ENCODE measurements at places on chromosomes 4 and X. TPM values are rescaled to one million over a fixed set of nuclear protein-coding genes. Genes with fewer than 3 reads are reported as not detected.

C1QTNF7 gene
- total RNA-seq: not detected

APELA gene
- 24.9 TPM for total RNA-seq

KLF8 gene
- 0.50 TPM for total RNA-seq

UGT2B10 gene
- not detected for total RNA-seq

FREM3 gene
- total RNA-seq: not detected

VSIG4 gene
- not detected for total RNA-seq

GRCh38 chrX:51891821-51892551 is 1.4 kb upstream of the MAGED1 start:
- no peak overlapping the region for H3K27ac ChIP-seq
- H3K36me3 ChIP-seq: peaks cover 19% of the 10 kb centered on the region
- peaks cover 14% of the 10 kb centered on the region for H3K4me1 ChIP-seq
- no peak overlapping the region for H3K4me3 ChIP-seq
- peak; percentile 41 for DNase-seq

- no peaks in the 10 kb centered on the region for H3K27me3 ChIP-seq
- H3K36me3 ChIP-seq: peaks cover 7% of the 10 kb centered on the region
- no peak overlapping the region for H3K27ac ChIP-seq
- H3K4me3 ChIP-seq: no peak overlapping the region
These were observed 8.7 kb upstream of the TADA2B start for GRCh38 chr4:7034262-7035081.

DNA sequence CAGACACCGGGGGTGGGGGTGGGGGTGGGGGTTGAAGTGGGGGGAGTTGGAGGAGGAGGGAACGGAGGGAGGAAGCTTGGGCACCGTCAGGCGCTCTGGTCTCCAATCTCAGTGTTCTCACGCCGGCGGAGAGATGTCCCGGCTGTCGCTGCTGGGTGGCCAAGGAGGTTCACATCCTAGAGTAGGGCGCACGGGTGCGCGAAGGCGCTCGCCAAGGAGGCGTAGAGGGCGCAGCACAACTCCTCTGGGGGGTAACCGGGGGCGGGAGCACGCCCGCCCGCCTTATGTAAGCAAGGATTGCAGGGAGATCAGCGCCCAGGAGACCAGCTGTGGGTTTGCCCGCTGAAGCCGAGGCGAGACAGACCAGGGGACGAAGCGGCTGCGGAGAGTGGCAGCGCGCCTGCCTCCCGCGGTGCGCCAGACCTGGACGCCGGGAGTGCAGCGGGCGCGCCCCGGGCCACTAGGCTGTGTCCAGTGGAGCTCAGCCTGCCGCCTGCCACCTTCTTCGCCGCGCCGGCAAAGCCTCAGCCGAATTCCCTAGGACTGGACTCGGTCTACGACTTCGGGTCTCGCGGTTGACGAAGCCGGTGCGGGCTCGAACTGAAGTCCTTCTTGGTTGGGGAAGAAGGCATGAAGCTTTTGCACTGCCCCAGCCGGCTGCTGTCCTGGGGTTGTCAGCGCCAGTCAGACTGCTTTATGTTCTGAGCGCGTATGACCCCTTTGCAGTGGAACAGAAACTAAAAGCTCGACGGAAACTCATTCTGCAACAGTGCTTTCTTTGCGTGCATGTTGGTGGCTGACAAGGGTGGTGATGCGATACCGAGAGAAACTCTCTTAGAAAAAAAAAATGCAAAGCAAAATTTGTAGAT is 707 bp upstream of the UNC5C start:
- no peaks in the 10 kb centered on the region for H3K36me3 ChIP-seq
- peak overlapping the region; percentile 45 for H3K4me3 ChIP-seq
- peaks cover 17% of the 10 kb centered on the region for H3K4me1 ChIP-seq
- peak; percentile 47 for DNase-seq

DNA sequence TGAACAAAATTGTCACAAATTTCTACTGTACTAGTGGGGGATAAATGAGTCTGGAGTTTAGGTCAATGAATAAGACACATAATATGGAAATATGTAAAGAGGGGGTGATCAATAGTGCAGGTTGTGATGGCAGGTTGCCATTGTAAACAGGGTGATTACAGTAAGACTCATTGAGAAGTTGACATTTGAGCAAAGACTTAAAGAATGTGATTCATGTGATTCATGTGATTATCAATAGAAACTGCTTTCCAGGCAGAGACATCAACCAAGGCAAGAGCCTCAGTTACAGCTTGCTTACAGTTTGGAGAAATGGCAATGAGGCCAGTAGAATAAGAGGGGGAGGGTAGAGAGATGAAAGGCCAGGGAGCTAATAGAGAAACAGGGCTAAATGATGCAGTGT is 45.8 kb upstream of the GIMD1 start:
- no peaks in the 10 kb centered on the region for H3K4me1 ChIP-seq
- no peaks in the 10 kb centered on the region for H3K27me3 ChIP-seq
- no peaks in the 10 kb centered on the region for H3K36me3 ChIP-seq
- no peak overlapping the region for H3K27ac ChIP-seq

GRCh38 chr4:186537843-186538521 is 17.4 kb downstream of the MTNR1A start:
- H3K36me3 ChIP-seq: no peaks in the 10 kb centered on the region
- H3K4me3 ChIP-seq: no peak overlapping the region
- H3K4me1 ChIP-seq: no peaks in the 10 kb centered on the region
- H3K27me3 ChIP-seq: no peaks in the 10 kb centered on the region

DNA sequence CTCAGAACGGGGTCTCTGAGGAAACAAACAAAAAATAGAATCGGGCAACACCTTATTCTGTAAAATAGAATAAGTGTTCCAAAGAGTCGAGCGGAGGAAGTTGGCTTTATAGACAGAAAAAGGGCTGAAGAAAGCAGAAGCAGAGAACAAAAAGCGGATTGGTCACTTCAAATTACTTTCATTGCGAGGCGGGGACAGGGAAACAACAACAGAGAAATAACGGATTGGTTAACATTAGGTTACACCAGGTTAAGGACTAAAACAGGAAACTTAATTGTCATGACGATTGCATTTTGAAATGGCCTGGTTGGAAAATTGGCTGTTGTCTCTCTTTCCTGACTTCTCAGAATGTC is 433 bp upstream of the COQ2 start:
- no peaks in the 10 kb centered on the region for H3K36me3 ChIP-seq
- peaks cover 18% of the 10 kb centered on the region for H3K4me1 ChIP-seq
- peak overlapping the region; percentile 81 for H3K4me3 ChIP-seq
- H3K27ac ChIP-seq: peak overlapping the region; percentile 98
- no peaks in the 10 kb centered on the region for H3K27me3 ChIP-seq
- DNase-seq: no peak

DNA sequence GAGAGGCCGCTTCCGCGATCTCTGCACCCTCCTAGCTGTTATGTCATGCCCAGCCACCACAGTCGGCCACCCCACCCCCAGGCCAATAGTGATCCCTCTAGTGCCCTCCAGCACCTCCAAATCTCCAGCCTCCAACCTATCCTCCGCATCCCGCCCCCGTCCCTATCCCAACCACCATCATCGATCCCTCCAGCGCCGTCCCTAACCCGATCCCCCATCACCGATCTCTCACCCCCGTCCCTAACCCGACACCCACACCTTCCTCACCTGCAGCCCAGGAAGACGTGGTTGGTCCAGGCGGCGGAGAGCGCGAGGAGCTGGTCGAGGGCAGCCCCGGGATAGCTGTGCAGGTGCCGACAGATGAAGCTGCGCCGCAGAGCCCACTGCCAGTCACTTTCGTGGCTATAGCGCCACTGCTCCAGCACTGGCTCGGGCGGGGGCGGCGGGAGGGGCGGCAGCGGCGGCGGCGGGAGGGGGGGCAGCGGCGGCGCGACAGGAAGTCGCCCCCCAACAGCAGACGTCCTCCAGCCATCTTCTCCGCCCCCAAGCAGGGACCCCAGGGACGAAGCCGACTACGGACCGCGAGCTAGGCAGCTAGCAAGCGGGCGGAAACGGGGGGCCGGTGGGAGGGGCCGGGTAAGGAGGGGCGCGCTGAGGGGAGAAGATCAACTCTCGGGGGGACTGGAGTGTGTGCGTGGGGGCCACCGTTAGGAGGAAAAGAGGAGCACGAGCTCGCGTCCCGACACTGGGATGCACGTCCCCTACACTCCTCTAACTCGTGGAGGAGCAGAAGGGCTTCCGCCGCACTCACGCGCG is 552 bp downstream of the NKRF start:
- no peaks in the 10 kb centered on the region for H3K27me3 ChIP-seq
- 0 out of 2 replicates have a peak, but pooled peaks cover 5% of the 10 kb centered on the region for H3K4me1 ChIP-seq
- DNase-seq: peak; percentile 33
- H3K36me3 ChIP-seq: peaks cover 2% of the 10 kb centered on the region
- H3K27ac ChIP-seq: peak overlapping the region; percentile 73

DNA sequence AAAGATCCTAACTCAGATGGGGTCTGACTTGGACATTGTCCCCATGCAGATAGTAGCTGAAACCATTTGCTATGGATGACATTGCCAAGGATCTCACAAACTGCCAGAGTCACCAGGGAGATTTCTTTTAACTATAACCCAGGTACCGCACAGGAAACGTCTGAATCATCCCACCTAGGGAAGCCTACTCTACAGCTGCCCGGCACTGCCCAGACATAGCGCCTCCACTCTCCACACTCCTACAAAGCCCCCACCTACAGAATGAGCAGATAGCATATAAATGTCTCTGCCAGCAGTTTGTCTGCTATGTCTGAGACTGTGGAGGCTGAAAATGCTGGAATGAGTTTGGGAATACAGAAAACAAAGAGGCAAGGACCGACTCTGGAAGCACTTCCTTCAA is 32.3 kb downstream of the TRIM61 start:
- H3K27ac ChIP-seq: no peak overlapping the region
- no peaks in the 10 kb centered on the region for H3K36me3 ChIP-seq
- no peaks in the 10 kb centered on the region for H3K27me3 ChIP-seq
- DNase-seq: no peak
- peaks cover 5% of the 10 kb centered on the region for H3K4me1 ChIP-seq

DNA sequence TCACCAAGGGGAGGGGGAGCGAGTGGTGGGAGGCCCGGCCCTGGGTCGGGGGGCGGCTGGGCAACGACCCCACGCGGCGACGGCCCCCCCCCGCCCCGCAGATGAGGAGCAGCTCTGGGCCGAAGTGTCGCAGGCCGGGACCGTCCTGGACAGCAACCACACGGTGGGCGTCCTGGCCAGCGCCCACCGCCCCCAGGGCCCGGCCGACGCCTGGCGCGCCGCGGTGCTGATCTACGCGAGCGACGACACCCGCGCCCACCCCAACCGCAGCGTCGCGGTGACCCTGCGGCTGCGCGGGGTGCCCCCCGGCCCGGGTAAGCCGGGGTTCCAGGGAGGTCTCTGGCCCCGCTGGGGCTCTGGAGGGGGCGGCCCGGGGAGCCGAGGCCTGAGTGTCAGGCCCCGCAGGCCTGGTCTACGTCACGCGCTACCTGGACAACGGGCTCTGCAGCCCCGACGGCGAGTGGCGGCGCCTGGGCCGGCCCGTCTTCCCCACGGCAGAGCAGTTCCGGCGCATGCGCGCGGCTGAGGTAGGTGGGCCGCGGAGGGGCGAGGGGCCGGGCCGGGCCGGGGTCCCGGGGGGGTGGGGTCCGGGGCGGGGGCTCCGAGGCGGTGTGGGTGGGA is 8.7 kb upstream of the FGFRL1 start:
- H3K27ac ChIP-seq: no peak overlapping the region
- no peaks in the 10 kb centered on the region for H3K4me1 ChIP-seq
- H3K27me3 ChIP-seq: peaks cover 14% of the 10 kb centered on the region
- no peak overlapping the region for H3K4me3 ChIP-seq
- no peak for DNase-seq

GRCh38 chr4:101306225-101306624 is 41.1 kb downstream of the PPP3CA start:
- no peaks in the 10 kb centered on the region for H3K27me3 ChIP-seq
- no peak overlapping the region for H3K4me3 ChIP-seq
- no peak overlapping the region for H3K27ac ChIP-seq
- DNase-seq: no peak
- peaks cover 32% of the 10 kb centered on the region for H3K4me1 ChIP-seq

GRCh38 chr4:4784379-4784778 is 75.1 kb upstream of the MSX1 start:
- H3K4me1 ChIP-seq: no peaks in the 10 kb centered on the region
- H3K27me3 ChIP-seq: no peaks in the 10 kb centered on the region

DNA sequence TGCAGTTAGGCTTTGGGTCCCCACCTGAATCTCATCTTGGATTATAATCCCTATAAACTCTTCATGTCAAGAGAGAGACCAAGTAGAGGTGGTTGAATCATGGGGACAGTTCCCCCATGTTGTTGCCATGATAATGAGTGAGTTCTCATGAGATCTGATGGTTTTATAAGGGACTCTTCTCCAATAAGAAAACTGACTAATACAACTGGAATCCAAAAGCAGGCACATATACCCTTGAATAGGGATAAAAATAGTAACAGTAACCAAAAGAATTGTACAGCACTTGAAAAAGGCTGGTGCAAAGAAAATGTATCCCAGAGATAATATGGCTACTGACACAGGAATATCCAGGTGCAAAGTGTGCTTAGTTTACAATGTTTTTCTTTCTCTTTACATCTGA is 351.5 kb upstream of the MAD2L1 start:
- no peak overlapping the region for H3K27ac ChIP-seq
- H3K36me3 ChIP-seq: no peaks in the 10 kb centered on the region
- no peak for DNase-seq
- no peaks in the 10 kb centered on the region for H3K4me1 ChIP-seq

DNA sequence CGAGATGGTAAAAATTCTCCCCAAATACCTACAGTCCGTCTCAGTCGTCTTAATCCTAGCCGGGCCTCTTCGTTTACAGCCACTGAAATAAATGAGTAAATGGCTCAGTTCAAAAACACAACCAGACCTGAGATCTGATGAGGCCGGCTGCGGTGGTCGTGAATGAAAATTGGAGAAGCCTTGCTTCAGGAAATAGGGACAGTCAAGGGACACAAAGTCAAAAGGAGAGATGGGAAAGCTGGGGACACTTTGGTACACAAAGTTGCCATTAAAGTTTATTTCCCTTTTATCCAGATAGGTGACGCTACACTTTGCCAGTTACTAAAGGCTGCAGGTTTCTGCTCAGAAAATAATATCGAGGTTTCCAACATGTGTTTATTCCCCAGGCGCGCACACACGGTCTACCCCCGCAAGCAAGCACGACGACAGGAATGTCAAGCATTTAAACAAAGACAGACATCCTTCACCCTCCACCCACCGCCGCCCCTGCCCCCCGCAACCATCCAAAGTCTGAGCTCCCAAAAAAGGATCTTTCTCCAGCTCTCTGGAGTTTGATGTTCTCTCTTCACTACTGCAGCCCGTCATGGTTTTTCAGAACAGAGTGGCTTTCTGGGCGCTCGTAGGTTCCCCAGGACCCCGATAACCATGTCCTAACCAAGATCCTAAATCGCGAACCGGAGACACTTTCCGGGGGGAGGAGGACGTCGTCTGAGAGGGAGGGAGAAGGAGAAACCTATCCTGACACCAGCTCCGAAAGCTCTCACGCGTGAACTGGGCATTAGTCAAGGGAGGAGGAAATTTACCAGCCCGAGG is 1.3 kb upstream of the PCDH7 start:
- H3K27me3 ChIP-seq: peaks cover 22% of the 10 kb centered on the region
- H3K4me3 ChIP-seq: no peak overlapping the region
- no peak for DNase-seq
- H3K36me3 ChIP-seq: no peaks in the 10 kb centered on the region
- H3K4me1 ChIP-seq: no peaks in the 10 kb centered on the region
- no peak overlapping the region for H3K27ac ChIP-seq

Measured in SJSA1 (cell line).